ENCODE measurements at places on chromosomes 7 and 10.

DNA sequence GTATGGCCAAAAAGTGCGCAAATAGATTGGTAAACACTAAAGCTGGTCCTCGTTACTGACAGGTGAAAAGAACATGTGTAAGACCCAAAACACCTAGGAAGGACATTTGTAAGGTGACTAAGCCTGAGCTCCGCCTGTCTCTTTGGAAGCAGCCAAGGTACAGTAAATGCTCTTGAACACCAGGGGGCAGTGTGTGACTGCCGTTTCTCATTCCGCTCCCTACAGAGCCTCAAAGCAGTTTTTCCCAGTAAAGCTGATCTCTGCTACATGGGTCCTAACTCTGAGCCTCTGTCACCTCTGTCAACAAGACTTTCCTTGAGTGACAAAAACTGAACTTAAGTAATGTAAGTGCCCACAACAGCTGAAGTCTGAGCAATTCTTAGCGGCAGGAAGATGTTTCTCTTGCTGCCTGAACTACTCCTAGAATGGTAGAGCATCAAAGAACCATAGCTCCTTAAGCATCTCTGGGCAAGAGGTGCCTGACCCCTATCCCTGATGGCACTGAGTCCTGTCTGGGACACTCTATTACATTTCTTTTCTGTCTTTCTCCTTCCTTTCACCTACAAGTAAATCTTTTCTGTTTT is 238.0 kb upstream of the INHBA start:
- peak; percentile 69 for DNase-seq

DNA sequence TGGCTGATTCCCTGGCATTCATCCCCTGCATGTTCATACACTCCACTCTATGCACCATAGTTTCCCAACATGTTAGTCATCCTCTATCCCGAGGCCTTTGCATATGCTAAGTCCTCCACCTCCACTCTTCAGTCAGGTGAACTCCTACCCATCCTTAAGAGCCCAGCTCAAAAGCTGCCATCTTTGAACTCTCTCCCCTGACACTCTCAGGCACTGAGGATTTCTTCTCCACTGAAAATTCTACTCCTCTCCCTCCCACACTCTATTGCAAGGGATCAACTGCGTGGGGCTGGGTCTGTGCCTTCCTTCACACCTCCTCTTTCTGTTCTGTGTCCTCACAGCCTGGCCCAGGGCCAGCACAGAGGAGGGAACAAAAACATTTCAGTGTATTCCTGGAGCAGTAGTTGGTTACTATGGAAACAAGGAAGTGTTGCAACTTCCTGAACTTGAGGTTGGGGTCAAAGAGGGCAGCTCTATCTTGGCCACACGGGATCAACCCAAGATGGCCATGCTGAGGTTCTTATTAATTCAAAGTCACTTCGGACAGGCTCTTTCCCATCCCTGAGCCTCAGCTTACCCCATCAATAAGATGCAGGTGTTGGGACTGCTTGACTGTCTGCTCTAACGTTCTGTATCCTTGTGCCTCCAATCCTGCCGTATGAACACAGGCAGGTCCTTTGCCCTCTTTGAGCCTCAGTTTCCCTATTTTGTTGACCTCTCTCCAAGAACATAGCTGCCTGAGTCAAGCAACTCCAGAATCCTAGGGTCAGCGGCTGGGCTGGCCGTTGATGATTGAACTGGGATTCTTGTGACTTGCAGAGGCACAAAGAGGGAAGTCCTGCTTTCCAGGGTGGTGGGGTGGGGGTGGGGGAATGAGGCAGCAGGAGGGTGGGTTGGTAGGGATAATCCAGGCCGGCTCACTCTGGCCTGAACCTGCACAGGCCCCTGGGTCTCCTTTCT is 15.5 kb downstream of the ZMIZ1 start:
- DNase-seq = no peak

DNA sequence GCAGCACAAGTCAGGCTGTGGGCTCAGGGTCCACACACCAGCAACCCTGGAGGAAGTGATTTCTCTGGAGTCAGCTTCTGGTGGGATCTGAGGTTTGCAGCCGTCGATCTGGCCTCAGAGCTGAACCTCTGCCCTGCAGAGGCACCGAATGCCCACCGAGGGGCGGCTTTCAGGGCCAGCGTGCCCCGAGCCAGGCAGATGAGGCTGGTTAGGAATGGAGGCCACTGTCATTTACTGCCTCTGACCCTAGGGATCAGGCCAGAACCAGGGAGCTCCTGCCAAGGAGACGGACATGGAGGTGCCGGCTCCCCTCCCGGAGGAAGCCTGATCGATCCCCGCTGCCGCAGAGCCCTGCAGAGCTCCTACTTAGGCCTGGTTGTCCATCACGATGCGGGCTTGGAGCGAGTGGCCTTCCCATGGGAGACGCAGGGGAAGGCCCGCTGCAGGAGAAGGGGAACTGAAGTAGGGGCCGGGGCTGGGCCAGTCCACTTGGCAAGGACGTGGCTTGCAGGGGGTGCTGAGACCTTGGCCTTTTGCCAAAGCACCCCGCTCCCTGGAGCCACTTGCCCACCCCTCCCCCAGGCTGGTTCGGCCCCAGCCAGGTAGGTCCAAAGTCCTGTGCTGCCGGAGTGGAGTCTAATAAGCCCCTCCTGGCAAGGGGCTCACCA is 19.6 kb upstream of the ELFN1 start:
- no peak for DNase-seq

DNA sequence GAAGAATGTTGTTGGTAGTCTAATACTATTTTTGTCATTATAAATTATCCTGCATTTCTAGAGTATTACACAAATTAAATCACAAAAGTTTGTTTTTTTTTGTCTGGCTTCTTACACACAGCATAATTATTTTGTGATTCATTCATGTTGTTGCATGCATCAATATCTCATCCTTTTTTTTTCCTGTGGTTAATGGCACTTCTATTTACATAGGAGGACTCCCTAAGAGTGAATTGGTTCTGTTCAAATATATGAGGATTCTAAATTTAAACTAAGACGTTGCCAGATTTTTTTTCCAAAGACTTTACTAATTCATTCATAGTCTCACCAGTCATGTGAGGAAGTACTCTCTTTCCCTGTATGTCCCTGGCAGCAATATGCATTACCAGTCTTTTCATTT is 303.3 kb downstream of the GPR37 start:
- DNase-seq = no peak

GRCh38 chr7:157090485-157091165 is 48.1 kb upstream of the UBE3C start:
- no peak for DNase-seq

DNA sequence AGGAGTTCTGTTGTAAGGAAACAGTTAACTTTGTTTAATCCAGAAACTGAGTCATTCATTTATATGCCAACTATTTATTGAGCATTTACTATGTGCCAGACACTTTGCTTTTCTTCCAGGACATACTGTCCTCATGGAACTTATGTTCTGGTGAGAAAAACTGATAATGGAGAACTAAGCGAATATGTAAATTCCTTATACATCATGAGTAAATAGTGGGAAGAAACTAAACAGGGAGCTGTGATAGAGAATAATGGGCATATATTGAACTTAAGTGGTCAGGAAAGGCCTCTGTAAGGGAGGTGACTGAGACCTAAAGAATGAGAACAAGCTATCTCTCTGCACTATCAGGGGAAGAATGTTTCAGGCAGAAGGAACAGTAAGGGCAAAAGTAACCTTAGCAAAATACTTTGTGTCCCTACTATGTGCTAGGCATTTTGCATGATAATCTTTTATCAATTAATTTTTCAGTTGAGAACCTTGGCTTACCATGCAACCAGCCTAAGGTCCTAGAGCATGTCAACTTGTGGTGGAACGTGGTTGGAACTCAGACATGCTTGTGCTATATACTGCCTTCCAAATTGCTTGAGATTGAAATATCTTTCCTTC is 45.4 kb downstream of the ST7 start:
- no peak for DNase-seq

- no peak for DNase-seq
Measured at GRCh38 chr7:103466814-103467213, 20.8 kb upstream of the SLC26A5 start.

DNA sequence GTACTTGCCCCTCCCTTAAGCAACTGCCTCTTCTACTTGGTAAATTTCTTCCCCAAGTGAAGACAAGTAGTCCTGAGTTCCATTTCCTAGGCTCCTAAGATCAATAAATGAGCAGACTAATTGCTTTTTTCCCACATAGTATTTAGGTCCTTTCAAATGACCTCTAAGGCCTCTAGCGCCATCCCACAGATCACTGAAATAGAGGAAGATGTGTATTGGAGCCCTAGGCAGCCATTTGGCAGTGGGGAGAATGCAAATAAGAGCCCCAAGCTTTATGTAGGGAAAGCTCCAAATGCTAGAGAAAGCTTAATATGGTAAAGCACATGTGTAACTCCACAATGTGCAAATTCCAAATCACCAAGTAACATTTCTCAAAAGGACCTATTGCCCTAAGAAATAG is 316.5 kb upstream of the PHF14 start:
- no peak for DNase-seq

Data from SHP77 (cell line).